Dorsolateral prefrontal cortex (tissue), 122 donors: ENCODE measurements at places on chromosomes 3 and 15.

GRCh38 chr3:57234613-57235575, 7.4 kb downstream of the APPL1 start:
- DNase-seq, result no peak

DNA sequence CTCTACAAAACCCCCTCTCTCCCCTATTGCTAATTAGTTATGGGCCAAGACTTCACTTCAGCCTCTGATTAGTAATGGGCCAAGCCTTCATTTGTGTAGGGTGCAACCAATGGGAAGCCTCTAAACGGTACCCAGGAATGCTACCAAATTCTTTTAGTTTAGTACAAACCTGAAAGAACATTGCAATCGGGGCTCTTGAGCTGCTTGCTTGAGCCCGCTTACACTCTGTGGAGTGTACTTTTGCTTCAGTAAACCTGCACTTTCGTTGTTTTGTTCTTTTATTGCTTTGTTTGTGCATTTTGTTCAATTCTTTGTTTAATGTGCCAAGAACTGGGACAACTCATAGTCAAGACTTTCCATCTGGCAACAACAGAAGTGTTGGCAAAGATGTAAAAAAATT, 26.2 kb downstream of the DNAAF4 start:
- no peak for DNase-seq

GRCh38 chr15:49901996-49902684, 216.9 kb downstream of the ATP8B4 start:
- no peak for DNase-seq

GRCh38 chr3:170730071-170730812, 139.8 kb downstream of the RPL22L1 start:
- DNase-seq, result no peak

DNA sequence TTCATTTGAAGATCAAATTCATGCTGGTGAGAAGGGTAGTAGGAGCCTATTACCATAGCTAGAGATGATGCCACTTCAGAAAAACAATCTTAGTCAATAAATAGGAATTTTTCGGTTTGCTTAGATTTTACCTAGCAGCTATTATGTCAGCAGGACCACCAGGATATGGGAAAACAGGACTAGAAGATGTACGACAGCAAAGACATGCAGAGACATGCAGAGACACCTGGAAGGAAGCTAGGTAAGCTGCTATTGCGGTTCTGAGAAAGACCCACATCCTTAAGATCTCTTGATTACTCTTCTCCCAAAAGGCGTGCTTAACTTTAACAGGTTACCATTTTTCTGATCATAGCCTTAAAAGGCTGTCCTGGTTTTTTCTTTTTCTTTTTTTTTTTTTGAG, 64.8 kb upstream of the THSD4 start:
- DNase-seq, result no peak

DNA sequence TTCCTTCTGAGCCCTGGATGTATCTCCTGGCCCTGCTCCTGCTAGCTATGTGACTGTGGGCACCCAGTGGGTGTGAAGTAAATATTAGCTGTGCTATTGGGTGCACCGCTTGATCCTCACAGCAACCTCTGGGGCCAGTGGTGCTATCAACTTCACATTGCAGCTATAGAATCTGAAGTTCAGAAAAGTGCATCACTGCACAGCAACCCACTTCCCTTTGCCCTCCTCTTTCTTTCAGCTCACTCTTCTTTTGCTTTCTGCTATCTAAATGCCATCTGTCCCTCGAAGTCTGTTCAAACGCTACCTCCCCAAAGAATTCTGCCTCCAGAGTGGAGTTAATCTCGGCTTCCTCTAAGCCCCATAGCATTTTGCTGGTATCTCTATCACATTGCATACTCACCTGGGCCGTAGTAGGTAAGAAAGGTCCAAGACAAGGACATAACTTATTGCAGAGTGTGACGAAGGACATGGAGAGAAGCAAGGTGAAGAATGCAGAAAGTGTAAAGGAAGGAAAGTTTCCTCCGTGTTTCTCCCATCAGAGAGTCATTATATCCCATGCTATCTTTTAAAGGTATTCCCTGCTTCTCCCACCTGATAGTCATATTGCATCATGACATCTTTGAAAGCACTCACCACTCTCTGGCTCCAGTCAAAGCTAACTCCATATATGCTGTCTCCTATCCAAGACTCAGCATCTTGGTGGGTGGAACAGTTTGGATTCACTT, 57.1 kb upstream of the BCL6 start:
- no peak for DNase-seq

- no peak for DNase-seq
Measured at GRCh38 chr3:161038725-161039124, 66.4 kb downstream of the B3GALNT1 start.

GRCh38 chr3:13282358-13282985, 137.7 kb downstream of the NUP210 start:
- DNase-seq, result no peak

DNA sequence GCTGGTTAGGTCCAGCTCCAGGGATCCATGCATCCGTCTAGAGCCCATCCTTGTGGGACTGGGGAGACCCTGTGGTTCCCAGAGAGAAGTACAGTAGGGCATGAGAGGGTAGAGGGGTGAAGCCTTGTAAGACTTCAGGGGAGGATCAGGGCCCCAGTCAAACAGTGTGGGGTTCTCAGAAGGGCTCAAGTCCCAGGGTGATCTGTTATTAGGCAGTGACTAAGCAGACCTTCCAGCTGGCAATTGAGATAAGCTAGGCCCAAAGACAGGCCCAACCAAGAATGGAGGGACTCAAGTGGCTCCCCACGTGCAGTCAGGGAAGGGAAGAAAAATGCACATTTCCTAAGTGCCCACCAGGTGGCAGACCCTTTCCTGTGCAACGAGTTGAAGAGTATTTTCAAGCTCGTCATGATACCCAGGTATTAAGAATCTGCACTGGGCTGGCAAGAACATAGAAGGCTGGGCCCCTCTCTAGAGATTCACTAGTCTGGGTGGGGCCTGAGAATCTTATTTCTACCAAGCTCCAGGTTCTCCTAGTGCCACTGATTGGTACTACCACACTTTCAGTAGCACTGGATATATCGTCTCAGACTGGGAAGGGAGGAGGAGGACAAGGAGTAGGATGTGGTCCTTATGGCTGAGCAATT, 240.8 kb downstream of the NR1D2 start:
- DNase-seq, result no peak

DNA sequence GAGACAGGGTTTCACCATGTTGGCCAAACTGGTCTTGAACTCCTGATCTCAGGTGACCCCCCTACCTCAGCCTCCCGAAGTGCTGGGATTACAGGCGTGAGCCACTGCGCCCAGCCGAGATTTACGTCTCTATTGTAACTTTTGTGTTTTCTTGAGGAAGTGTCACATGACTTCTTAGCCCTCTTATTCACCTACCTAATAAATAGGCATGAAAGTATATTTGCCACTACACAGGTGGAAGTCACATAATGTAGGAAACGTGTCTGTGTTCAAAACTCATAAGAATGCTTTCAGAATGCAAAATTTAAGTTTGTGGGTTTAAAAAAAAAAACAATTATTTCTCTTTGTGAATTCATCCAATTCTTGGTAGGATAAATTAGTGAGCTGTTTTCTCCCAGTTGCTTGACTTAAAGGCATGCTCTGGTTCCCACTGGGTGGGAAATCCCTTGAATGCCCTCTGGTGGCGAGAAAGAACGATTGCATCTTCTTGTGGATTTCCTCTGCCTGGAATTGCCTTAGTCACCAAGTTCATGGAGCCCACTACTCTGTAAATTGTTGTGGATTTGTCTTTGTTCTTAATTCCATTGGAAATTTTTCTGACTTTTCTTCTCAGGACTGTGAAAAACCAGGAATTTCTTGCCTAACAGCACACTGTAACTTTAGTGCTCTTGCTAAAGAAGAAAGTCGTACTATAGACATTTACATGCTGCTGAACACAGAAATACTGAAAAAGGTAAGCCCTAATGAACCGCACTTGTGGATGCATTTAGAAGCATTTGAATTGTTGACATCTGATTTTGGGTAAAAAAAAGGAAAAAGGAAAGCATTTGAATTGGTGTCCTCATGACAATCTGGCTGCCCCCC, 82.2 kb upstream of the CTDSPL start:
- no peak for DNase-seq

DNA sequence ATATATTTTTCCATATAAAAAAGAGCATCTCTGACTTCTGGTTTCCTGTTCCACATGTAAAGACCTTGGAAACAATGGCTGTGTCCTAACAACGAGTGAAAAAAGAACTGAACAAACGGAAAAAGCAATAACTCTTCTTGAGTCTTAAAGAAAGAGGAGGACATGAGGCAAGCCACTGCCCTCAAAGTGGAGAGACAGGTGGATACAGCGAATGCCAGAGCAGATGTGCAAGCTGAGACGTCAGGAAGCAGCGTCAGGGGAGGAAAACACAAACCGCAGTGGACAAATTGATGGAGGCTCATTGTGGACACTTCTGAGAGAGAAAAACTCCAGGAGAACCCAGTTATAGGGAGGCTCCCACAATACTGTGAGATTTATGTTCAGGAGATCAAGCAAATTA, 208.0 kb upstream of the MME start:
- no peak for DNase-seq

- DNase-seq, result peak; percentile 11
Measured at GRCh38 chr3:126394179-126394976, at the start of gene CFAP100. Gene CFAP100 (plus strand): TSS chr3:126394909. CDS start chr3:126396001, 1,092 bp downstream.

DNA sequence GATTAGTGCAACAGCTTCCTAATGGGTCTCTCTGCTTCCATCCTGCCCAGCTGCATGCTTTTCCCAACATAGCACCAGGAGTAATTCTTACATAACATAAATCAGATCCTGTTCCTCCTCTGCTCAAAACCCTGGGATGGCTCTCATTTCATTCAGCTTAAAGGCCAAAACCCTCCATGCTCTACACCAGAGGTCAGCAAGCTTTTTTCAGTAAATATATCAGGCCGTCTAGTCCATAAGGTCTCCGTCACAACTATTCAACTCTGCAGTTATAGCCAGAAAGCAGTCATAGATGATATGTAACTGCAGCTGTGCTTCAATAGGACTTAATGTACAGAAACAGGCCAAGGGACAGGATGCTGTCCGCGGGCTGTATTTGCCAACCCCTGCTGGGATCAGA, 202.8 kb upstream of the UBE2E2 start:
- no peak for DNase-seq

- DNase-seq, result no peak
Measured at GRCh38 chr3:125386811-125387210, 11.7 kb upstream of the ZNF148 start.

GRCh38 chr3:117735481-117736101, 1026.0 kb downstream of the TUSC7 start:
- no peak for DNase-seq

- DNase-seq, result no peak
Measured at GRCh38 chr3:18047052-18047451, 304.6 kb upstream of the TBC1D5 start.
